Fibroblast of the aortic adventitia (primary cell): ENCODE measurements at places on chromosomes 1 and 21. TPM values are rescaled to one million over a fixed set of nuclear protein-coding genes. Genes with fewer than 3 reads are reported as not detected.

TP73 gene
- 0.18 TPM in 1 of 2 replicates, not detected in the other for total RNA-seq

PLPP3 gene
- total RNA-seq, result 45.7 and 270 TPM in 2 replicates

CFHR5 gene
- not detected in 2 replicates for total RNA-seq

TEDDM1 gene
- total RNA-seq, result not detected in 2 replicates

FMOD gene
- 6.6 and 9.1 TPM in 2 replicates for total RNA-seq

F13B gene
- not detected in 2 replicates for total RNA-seq

ZZZ3 gene
- total RNA-seq, result 72.4 and 86.3 TPM in 2 replicates

SLC25A34 gene
- 0.54 and 0.65 TPM in 2 replicates for total RNA-seq

LMOD1 gene
- 14.5 and 22.3 TPM in 2 replicates for total RNA-seq

LDLRAD1 gene
- total RNA-seq, result not detected in 2 replicates

KRTAP10-8 gene
- total RNA-seq, result not detected in 2 replicates

NCF2 gene
- 0.63 and 0.74 TPM in 2 replicates for total RNA-seq

DEPDC1 gene
- 1.6 and 36.1 TPM in 2 replicates for total RNA-seq

PIGK gene
- total RNA-seq, result 20.0 and 34.3 TPM in 2 replicates

NTPCR gene
- 19.7 and 29.4 TPM in 2 replicates for total RNA-seq

SLC30A2 gene
- total RNA-seq, result not detected in 2 replicates

OR10J1 gene
- not detected in 2 replicates for total RNA-seq

GUCA2A gene
- not detected in 2 replicates for total RNA-seq

S100B gene
- 1.1 and 1.2 TPM in 2 replicates for total RNA-seq
